Body of pancreas (tissue), 4 donors: ENCODE measurements at places on chromosomes 11 and 22.

- peak; percentile 3 for DNase-seq
- no peaks in the 10 kb centered on the region for H3K36me3 ChIP-seq
- H3K4me3 ChIP-seq, result no peak overlapping the region
Measured at GRCh38 chr11:109123816-109124787, 297.9 kb upstream of the C11orf87 start.

GRCh38 chr11:43648888-43649287 is 31.6 kb upstream of the HSD17B12 start:
- H3K4me1 ChIP-seq, result peaks cover 16% of the 10 kb centered on the region
- no peak overlapping the region for H3K27ac ChIP-seq
- no peak overlapping the region for H3K4me3 ChIP-seq
- DNase-seq, result no peak
- H3K36me3 ChIP-seq, result no peaks in the 10 kb centered on the region

DNA sequence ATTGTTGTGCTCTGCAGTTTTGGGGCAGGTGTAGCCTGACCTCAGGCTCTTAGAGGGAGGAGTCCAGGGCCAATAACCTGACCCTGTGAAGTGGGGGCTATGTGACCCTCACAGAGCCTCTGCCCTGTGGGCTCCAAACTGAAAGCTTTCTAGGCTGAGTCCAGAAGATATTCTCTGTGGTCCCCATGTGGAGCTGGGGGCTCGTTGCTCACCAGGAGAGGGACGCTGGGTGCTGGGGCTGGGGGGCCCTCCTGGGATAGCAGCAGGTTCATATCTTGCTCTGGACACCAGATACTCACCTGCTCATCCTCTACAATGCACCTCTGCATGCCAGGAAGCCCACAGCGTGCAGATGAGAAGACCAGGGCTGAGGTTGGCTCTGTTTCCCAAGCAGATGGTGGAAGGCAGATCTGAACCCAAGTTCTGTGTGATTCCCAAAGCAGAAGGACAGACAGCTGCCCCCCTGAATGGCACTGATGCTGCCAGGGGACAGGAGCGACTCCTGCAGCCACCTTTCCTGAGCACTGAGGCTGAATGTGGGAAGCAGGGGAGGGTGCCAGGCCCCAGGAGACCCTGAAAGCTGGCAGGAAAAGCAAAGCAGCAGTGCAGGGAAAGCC is 1022.0 kb downstream of the TBC1D22A start:
- H3K36me3 ChIP-seq, result no peaks in the 10 kb centered on the region
- H3K4me1 ChIP-seq, result no peaks in the 10 kb centered on the region
- H3K27ac ChIP-seq, result no peak overlapping the region
- H3K27me3 ChIP-seq, result peaks cover 4% of the 10 kb centered on the region
- no peak overlapping the region for H3K4me3 ChIP-seq

- no peak overlapping the region for H3K4me3 ChIP-seq
- no peaks in the 10 kb centered on the region for H3K36me3 ChIP-seq
- no peaks in the 10 kb centered on the region for H3K27me3 ChIP-seq
- no peak overlapping the region for H3K27ac ChIP-seq
Measured at GRCh38 chr11:79241205-79241851, 199.5 kb downstream of the TENM4 start.
